Upper lobe of left lung (tissue), 6 donors: ENCODE measurements at places on chromosomes 11 and 22. TPM values are rescaled to one million over a fixed set of nuclear protein-coding genes. Genes with fewer than 3 reads are reported as not detected.

GRCh38 chr11:130123414-130124040 is 36.1 kb upstream of the ST14 start:
- peak overlapping the region; percentile 63 for H3K27ac ChIP-seq
- H3K4me1 ChIP-seq: peaks cover 42% of the 10 kb centered on the region
- H3K4me3 ChIP-seq: no peak overlapping the region
- H3K36me3 ChIP-seq: peaks cover 4% of the 10 kb centered on the region
- DNase-seq: no peak
- H3K27me3 ChIP-seq: no peaks in the 10 kb centered on the region

- peak within 1 kb of the TSS; percentile 80 for H3K4me3 ChIP-seq
- DNase-seq: no peak
- peaks cover 4% of the 10 kb centered on the region for H3K27me3 ChIP-seq
- H3K27ac ChIP-seq: peak within 1 kb of the TSS; percentile 90
- no peaks in the 10 kb centered on the region for H3K36me3 ChIP-seq
These were observed at the start of gene TSKU for GRCh38 chr11:76783294-76783895. Gene TSKU (plus strand): TSS chr11:76783356. CDS start chr11:76795617, 12,261 bp downstream.

DNA sequence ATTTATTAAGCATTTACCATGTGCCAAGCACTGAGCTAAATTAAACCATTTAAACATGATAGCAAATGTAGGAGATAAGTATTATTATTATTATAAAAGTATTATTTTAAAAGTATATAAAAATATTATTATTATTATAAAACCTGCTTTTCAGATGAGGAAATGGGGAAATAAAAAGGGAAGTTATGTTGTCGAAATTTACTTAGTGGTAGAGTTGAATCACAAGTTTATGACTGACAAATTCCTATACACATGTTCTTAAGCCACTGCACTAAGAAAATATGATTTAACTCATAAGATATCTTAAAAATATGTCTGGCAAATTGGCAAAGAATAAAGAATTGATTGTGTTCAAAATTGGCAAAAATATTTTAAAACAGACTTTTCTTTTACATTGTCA is 53.8 kb downstream of the CASP12 start:
- H3K27ac ChIP-seq: no peak overlapping the region
- DNase-seq: no peak
- no peaks in the 10 kb centered on the region for H3K36me3 ChIP-seq
- H3K4me1 ChIP-seq: no peaks in the 10 kb centered on the region
- H3K4me3 ChIP-seq: no peak overlapping the region

OR52I2 gene
- total RNA-seq: not detected

GRCh38 chr22:46049726-46050450 is 72.9 kb upstream of the WNT7B start:
- H3K27me3 ChIP-seq: no peaks in the 10 kb centered on the region
- no peak overlapping the region for H3K4me3 ChIP-seq
- H3K4me1 ChIP-seq: peaks cover 89% of the 10 kb centered on the region

DNA sequence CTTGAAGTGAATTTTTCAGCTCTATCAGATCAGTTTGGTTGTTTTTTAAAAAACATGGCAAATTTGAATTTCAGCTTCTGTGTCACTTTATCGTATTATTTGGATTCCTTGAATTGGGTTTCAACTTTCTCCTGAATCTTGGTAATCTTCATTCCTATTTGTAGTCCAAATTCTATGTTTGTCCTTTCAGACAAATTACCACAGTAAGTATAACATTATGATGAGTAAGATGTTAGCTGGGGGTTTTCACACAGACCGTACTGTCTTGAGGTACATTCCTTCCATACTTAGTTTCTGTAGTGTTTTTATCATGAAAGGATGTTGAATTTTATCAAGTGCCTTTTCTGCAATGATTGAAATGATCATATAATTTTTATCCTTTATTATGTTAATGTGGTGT is 28.0 kb downstream of the OR5B17 start:
- no peak for DNase-seq
- H3K36me3 ChIP-seq: no peaks in the 10 kb centered on the region
- no peaks in the 10 kb centered on the region for H3K27me3 ChIP-seq

APOBEC3G gene
- 10.2 TPM for total RNA-seq

DNA sequence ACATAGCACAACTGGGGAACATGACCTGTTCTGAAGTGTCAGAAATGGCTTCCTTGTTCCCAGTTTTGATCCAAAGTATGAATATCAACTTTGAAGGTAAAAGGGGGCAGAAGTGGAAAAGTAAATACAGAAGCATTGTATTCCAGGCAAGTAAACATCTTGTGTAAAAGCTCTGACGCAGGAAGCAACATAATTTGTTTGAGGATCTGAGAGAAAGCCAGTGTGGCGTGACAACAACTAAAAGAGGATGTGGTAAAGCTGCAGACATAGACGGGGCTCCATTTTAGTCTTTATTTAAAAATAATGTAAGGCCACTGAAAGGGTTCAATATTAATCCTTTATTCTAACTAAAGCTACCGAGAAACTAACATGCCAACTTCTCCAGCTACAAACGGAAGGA is 310.2 kb downstream of the DLG2 start:
- no peaks in the 10 kb centered on the region for H3K36me3 ChIP-seq
- no peak overlapping the region for H3K27ac ChIP-seq
- no peaks in the 10 kb centered on the region for H3K4me1 ChIP-seq

GRCh38 chr22:42313204-42313603 is 42.8 kb upstream of the TCF20 start:
- H3K27ac ChIP-seq: no peak overlapping the region
- no peak overlapping the region for H3K4me3 ChIP-seq
- no peak for DNase-seq
- H3K36me3 ChIP-seq: no peaks in the 10 kb centered on the region
- peaks cover 23% of the 10 kb centered on the region for H3K4me1 ChIP-seq
- H3K27me3 ChIP-seq: no peaks in the 10 kb centered on the region

GRCh38 chr11:46050003-46050461 is 71.2 kb downstream of the PHF21A start:
- H3K4me1 ChIP-seq: peaks cover 21% of the 10 kb centered on the region
- no peaks in the 10 kb centered on the region for H3K27me3 ChIP-seq
- H3K27ac ChIP-seq: peak overlapping the region; percentile 12
- H3K4me3 ChIP-seq: no peak overlapping the region
- DNase-seq: peak; percentile 67
- H3K36me3 ChIP-seq: no peaks in the 10 kb centered on the region
